ENCODE measurements at places on chromosomes 6 and 20.
A peak's percentile ranks its signal among the peaks of the same experiment; 100 is the strongest.

DNA sequence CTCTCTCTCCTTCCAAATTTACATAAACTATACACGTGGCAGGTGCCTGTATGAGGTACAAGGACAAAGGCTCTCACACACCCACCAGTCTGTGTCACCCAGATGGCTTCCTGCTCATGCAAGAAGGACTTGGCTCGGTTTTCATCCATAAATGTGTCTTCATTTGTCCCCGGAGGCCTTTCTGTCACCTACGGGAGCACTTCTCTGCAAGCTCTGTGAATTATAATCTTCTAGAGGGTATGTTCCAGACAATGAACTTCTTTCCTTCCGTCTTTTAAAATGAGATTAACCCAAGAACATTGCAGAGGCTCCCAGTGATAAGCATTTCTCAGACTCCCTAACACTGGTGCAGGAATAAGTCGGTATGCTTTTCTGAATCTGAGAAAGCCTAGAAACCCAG lies 123.6 kb downstream of the PTPRT start:
- no peak for DNase-seq

DNA sequence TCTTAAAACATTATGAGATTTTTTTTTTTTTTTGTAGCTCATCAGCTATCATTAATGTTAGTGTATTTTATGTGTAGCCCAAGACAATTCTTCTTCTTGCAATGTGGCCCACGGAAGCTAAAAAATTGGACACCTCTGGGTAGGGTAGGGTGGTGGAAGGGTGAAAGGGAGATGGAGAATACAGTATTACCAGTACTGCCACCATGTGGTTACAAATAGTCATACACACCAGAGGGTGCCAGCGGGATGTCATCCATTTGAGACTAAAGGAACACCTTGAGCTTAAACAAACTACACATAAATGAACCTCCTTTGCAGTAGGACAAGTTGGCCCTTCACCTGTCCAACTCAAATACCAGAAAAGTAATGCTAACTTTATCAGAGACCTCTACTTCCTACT lies 601.9 kb downstream of the HTR1B start:
- DNase-seq, result no peak

- DNase-seq, result no peak
Measured at GRCh38 chr20:24951536-24952083, 2.5 kb downstream of the CST7 start.

DNA sequence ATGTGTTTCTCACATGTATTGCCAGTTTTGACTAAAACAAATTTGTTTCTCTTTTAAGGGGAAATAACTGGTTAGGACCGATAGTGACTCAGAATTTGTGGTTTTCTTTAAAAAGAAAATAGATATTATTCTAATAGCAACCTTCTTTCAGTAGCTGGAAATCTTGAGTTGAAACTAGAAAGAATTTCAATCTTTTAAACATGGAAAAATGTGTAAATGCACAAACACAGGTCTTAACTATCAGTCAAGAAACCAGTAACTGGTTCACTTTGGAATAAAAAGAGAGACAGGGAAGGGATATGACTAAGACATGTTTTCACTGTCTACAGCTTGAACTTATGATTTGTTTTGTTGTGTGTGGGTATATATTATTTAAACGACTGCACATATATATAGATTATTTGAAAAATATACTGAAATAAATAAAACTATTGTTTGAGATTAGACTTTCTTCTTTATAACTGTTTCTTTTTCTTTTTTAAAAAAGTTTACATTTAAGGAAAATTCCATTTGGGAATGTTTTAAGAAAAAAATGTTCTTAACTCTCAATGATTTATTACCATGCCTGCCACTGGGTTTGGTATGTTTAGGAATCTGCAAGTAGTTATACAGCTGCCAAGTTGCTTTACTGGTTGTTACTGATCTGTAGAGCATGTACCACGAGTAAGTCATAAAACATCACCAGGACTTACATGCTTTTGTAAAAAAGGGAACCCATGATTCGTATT lies 753.3 kb upstream of the MARCKS start:
- no peak for DNase-seq

GRCh38 chr20:50837532-50838321 lies 42.9 kb downstream of the BCAS4 start:
- DNase-seq, result no peak

DNA sequence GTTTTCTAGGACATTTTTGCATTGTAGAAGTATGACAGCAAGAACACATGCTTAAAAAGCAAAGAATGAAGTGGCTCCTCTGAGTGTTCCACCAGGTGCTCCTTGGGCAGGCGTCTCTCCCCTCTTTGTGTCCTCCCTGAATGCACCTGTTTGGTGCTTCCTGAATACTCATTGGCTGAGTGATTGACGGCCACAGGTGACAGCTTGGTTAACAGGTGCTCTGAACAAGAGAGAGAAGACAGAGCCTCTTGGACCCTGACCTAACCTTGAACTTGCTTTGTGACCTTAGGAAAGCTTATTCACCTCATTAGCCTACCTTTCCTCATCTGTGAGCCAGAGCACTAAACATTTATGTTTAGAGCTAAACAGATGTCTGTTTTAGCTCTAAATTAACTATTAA lies 93.7 kb downstream of the TULP4 start:
- no peak for DNase-seq

DNA sequence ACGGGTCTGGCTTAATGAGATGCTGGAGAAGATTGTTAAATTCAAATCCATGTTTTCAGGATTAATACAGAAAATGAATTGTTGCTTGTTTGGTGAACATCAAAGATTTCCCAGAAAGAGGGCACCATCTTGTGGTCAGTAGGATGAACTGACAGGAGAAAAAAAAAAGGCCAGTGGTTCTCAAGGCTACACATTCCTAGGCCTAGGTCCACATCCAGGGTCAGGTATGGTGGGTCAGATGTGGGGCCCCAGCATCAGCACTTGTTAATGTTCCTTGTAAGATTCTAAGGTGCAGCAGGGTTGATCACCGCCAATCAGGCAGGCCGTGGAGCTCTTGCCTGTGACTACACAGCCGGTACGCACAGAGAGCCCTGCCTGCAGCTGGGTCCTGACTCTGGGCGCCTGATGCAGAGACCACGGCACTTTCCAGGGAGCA lies 34.0 kb upstream of the FOXO3 start:
- no peak for DNase-seq

DNA sequence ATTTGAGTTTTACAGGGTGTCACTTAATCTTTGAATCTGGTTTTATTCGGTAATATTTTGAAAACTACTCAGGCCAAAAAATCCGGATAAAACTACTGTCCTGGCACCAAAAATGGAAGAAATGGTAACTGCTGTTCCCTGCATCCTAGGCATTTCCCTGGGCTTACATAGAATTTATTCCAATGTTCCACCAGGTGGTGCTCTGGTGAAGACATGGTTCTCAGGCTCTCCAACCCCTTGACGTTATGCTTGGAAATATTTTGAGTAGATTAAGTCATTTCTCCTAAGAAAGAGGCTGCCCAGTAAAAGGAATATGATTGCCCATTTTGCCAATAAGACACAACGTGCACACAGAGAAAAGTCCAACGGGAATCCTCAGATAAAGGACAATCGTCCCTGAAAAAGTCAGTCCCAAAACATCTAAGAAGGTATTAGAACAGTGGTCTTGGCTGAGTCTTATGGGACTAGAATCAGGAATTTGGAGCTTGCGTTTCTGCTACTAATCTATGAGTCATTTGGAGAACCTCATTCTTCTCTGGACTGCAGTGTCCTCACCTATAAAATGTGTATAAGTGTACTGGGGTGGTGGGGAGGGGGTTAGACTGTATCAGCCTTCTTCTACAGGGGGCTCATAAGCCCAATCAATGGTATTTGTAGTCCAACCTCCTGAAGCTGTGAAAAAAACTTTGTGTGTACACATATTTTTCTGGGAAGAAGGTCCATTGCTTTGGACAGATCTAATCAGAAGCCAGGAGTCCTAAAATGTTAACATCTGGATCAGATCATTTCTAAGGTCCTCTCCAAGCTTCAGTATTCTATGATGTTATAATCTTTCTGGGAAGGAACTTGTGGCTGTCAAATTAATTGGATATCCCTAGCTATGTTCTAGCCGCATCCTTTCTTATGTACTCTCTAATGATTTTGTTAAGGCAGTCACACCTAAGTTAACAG lies 131.0 kb upstream of the BMP2 start:
- no peak for DNase-seq

GRCh38 chr6:97668716-97669115 lies 385.7 kb upstream of the MMS22L start:
- DNase-seq, result no peak

- DNase-seq, result peak; percentile 39
Measured at GRCh38 chr6:27693766-27694546, 218.2 kb downstream of the OR2B2 start.

GRCh38 chr6:143529095-143529494 lies 17.6 kb upstream of the FUCA2 start:
- DNase-seq, result no peak

GRCh38 chr6:144266091-144266649 lies 19.0 kb upstream of the UTRN start:
- no peak for DNase-seq

GRCh38 chr20:52082612-52083011 lies 109.0 kb downstream of the ZFP64 start:
- no peak for DNase-seq

- DNase-seq, result no peak
Measured at GRCh38 chr6:90497411-90497810, 89.5 kb downstream of the MAP3K7 start.
